ENCODE measurements at places on chromosomes 1 and 21. TPM values are rescaled to one million over a fixed set of nuclear protein-coding genes. Genes with fewer than 3 reads are reported as not detected.

The BRDT gene
- not detected for total RNA-seq

GRCh38 chr1:61081144-61081685, 1.1 kb upstream of the NFIA start:
- no peaks in the 10 kb centered on the region for H3K36me3 ChIP-seq
- H3K4me1 ChIP-seq = peaks cover 47% of the 10 kb centered on the region
- peak overlapping the region; percentile 78 for H3K4me3 ChIP-seq
- DNase-seq = no peak

- peaks cover 12% of the 10 kb centered on the region for H3K4me1 ChIP-seq
- no peaks in the 10 kb centered on the region for H3K27me3 ChIP-seq
- no peak overlapping the region for H3K27ac ChIP-seq
Observed at GRCh38 chr1:185349556-185349955, 32.5 kb upstream of the IVNS1ABP start.

GRCh38 chr1:154839691-154840090, 30.4 kb downstream of the KCNN3 start:
- DNase-seq = no peak
- H3K4me1 ChIP-seq = peaks cover 26% of the 10 kb centered on the region
- no peaks in the 10 kb centered on the region for H3K27me3 ChIP-seq
- peak overlapping the region; percentile 71 for H3K27ac ChIP-seq
- H3K36me3 ChIP-seq = no peaks in the 10 kb centered on the region

- H3K36me3 ChIP-seq = no peaks in the 10 kb centered on the region
- DNase-seq = no peak
- H3K4me3 ChIP-seq = no peak overlapping the region
- no peak overlapping the region for H3K27ac ChIP-seq
- H3K4me1 ChIP-seq = no peaks in the 10 kb centered on the region
Observed at GRCh38 chr1:50901872-50902271, 58.2 kb downstream of the FAF1 start.

DNA sequence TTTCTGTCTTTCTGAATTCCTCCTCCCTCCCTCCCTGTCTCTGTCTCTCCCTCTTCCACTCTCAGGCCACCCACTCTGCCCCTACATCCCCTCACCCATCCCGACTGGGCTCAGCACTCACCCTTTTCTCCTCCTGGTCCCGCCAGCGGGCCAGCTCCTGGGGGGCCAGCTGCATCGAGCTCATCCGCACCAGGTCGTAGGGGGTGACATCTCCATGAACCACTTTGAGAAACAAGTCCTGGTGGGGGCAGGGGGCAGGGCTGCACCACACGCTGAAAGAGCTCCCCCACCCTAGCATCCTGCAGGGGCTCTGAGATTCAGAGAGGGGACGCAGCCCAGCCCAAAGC, 17.8 kb downstream of the SPOCD1 start:
- H3K4me1 ChIP-seq = peaks cover 48% of the 10 kb centered on the region
- H3K27me3 ChIP-seq = no peaks in the 10 kb centered on the region
- no peaks in the 10 kb centered on the region for H3K36me3 ChIP-seq
- no peak overlapping the region for H3K4me3 ChIP-seq

DNA sequence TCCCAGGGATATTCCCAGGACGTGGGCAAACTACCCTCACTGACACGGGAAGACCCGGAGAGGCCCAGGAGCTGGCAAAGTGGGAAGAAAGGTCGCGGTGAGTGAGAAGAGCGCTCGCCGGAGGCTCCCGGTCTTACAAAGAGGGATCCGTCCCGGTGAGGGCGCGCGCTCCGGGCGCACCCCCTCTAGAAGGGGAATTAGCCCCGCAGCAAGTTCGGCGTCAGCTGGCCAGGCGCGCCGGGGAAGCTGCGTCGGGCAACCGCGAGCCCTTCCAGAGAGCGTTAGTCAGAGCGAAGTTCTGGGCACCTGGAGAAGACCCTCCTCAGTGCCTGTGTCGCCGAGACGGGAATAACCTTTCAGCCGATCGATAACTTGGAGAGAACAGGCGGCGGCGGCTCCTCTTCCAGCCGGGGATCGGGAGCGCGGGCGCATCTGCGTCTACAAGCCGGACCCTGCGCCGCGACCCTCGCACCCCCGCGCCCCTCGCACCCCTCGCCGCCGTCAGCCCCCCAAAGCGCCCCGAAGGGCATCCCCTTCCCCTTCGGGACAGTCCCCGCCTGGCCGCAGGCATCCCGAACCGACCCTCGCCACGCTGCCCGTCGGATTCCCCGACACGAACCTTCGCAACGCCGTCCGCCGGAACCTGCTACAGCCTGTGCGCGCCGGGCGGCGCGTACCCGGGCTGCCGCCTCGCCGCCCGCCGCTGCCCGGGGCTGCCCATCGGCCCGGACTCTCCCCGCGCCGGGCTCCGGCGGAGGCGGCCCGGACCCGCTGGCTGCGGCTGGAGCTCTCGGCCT, 485 bp downstream of the SIPA1L2 start:
- peak; percentile 24 for DNase-seq
- H3K4me1 ChIP-seq = peaks cover 10% of the 10 kb centered on the region
- peaks cover 4% of the 10 kb centered on the region for H3K27me3 ChIP-seq
